ENCODE measurements at places on chromosomes 1 and 21. TPM values are rescaled to one million over a fixed set of nuclear protein-coding genes. Genes with fewer than 3 reads are reported as not detected.

DNA sequence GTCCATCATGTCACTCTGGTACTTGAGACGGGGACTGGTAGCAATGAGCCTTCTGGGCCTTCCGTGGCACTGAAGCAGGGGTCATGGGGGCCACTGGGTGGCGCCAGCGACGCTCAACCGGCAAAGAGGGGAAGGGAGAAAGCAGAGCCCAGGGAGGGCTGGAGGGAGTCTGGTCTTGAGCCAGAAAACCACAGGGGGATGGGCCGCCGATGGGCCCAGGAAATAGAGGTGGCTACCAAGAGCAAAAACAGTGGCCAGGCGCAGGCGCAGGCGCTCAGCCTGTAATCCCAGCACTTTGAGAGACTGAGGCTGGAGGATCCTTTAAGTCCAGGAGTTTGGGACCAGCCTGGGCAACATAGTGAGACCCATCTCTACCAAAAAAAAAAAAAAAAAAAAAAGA, 21.8 kb downstream of the EXOC8 start:
- no peak for DNase-seq

CRYBG2 gene
- total RNA-seq = under 0.01 TPM

DNA sequence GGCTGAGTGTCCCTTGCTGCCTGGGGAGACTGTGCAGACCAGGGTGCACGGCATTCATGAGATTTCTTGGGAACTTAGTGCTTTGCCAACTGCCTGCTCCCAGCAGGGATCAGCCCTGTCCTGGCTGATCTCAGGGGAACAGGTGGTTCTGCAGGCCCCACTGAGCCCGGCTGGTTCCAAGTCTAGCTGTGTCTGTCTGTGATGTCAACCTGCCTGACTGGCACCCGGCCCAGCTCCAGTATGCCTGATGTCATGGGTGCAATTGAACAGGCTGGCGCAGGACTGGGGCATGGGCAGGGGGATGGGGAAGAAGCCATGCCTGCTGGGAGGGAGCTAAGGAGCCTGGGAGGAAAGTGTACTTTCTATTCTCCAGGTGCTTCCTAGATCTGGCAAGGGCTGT, 227.1 kb downstream of the GRIK3 start:
- DNase-seq = no peak

DNA sequence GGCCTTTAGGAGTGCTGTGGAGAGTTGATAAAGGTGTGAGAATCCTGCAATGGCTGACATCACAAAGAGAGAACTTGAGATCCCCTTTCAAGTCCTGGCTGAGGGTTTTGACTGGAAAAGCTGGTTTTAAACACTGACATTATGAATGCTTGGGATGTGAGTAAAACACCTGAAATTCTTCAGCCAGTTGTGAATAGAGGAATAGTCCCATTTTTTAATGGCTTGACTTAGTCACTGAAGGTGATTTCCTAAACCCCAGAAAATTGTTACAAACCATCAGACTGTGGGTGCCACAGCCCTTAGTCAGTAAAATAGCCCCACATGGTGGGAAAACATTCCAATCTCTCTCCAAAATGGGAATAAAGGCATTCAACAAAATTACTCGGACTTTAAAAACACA, 107.7 kb upstream of the LMO4 start:
- DNase-seq = no peak

- no peak for DNase-seq
Observed at GRCh38 chr1:40944326-40944725, 35.2 kb upstream of the CTPS1 start.
